HFF-Myc (cell line): ENCODE measurements at places on chromosomes 5 and 9.
A peak's percentile ranks its signal among the peaks of the same experiment; 100 is the strongest.

DNA sequence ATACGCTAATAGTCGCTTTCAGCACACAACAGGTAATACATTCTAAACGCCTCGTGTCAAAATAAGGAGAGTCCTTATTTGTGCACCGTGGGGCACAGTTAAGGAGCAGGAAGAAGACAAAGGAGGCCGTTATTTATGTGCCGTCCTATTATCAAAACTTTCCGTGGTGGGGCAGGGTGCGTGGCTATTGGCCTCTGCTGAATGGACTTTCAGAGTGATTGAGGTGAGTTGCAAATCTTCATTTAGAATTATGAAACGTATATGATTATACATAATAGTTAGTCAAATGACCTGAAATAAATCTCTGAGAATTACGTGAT, 833 bp downstream of the C5orf24 start:
- no peak for DNase-seq

- no peak for DNase-seq
Observed at GRCh38 chr5:170107674-170108073, 2.0 kb downstream of the FOXI1 start.

- no peak for DNase-seq
Observed at GRCh38 chr9:109110329-109111021, 9.3 kb downstream of the TMEM245 start.

- DNase-seq: no peak
Observed at GRCh38 chr5:126969548-126969947, 60.8 kb downstream of the MARCHF3 start.

GRCh38 chr5:98769959-98770208, 3.6 kb upstream of the RGMB start:
- DNase-seq: no peak

DNA sequence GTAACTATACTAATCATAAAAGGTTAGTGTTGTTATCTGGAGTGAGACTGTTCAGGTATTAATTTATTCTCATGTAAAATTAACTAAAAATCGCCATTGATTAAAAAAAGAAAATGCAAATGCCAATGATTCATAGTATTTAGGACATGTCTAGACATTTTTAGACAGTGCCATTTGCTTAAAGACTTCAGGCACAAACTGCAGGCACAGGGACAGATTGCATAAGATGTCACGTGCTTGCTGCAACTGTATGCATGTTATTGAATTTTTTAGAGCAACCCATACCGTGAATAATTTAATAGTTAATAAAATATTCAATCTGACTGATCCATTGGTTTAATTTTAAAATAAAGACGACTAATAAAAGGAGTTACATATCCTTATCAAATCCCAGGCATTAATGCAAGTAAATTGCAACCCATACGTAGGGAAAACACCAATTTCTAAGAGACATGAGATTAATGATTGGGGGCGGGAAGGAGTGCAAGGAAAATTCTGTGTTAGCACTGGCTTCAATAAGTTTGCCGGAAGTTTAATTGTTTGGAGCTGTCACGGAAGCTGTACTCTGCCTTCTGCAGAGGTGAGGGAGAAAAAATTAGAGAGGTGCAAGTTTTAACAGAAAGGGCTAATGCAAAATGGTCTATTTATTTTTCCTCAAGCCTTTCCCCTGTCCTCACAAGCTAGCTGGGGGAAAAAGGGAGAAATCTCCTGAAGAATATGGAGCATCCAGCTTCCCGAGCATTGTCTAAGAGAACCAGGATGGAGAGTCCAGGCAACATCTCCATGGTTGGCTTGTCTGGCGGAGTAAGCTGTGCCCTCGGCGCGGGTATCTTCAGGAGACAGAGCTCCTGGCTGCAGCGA, 2.9 kb downstream of the EDIL3 start:
- DNase-seq: no peak

DNA sequence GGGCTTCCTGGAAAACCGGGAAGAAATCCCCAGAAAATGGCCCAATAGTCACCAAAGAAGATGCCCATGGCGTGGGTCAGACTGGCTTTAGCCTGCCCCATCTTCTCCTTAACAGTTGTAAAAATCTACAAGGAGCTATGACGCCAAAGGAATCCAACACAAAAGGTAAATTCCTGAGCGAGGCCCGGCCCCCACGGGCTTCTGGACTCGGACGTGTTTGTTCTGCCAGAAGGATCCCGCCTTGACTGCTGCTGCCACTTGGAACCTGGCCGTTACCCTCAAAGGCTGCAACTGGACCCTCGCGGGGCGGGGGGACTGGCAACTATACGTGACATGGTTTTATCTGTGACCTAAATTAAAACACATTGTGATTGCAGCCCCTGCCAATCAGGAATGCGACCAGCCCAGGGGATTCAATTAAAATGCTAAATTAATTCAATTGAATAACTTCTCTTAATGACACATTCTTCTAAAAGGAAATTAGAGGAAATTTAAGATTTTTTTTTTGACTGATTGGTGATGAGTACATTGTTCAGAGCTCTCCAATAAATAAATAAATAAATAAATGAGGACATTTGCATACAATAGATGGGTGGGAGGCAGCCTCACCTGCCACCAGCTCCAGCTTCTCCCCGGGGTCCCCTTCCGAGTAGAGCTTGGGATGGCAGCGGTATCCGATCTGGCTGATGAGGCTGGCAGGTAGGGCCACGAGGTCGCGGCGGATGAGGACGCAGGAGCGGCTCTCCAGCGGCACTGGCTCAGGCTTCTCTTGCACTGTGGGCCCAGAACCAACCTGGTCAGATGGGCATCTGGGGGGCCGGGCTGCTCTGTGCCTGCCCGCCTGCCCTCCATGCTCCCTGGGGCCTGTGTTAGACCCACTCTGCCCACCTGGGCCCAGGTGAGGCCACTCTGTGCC, 54.7 kb upstream of the UBAC1 start:
- no peak for DNase-seq

- no peak for DNase-seq
Observed at GRCh38 chr5:108024986-108025385, 354.2 kb upstream of the EFNA5 start.

GRCh38 chr5:111680737-111681413, 76.1 kb downstream of the NREP start:
- DNase-seq: peak; percentile 95

DNA sequence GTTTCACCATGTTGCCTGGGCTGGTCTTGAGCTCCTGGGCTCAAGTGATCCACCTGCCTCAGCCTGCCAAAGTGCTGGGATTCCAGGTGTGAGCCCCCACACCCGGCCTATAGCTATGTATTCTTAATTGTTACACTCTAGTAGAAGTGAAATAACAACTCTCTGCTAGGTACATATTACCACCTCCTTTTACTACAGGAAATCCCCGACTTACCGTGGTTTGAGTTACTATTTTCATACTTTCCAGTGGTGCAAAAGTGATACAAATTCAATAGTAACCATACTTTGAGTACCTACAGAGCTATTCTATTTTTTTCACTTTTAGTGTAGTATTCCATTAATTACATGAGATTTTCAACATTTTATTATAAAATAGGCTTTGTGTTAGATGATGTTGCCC, 719 bp downstream of the ARL14EPL start:
- DNase-seq: no peak

DNA sequence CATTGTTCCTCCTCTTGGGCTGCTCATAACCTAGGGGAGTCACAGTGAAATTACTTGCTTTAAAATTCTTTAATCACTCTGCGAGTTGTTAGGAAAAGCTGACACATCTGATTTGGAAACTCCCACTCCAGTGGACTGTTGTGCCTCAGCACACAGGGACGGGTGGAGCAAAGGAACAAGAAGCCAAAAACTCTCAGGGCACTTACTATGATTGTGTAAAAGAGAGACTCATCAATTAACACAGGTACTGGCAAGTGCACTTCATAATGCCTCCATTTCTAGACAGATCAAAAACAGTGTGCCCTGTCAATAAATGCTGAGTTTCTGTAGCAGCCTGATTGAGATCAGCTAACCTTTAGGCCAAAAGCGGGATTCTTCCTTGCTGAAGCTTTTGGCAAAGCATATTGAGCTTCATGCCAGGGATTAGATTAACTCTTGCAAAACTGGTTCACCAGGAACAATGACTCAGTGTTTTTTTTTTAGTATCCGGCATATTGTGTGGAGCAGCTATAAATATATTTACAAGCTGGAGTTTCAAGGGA, 55.9 kb downstream of the TMC1 start:
- DNase-seq: peak; percentile 70

DNA sequence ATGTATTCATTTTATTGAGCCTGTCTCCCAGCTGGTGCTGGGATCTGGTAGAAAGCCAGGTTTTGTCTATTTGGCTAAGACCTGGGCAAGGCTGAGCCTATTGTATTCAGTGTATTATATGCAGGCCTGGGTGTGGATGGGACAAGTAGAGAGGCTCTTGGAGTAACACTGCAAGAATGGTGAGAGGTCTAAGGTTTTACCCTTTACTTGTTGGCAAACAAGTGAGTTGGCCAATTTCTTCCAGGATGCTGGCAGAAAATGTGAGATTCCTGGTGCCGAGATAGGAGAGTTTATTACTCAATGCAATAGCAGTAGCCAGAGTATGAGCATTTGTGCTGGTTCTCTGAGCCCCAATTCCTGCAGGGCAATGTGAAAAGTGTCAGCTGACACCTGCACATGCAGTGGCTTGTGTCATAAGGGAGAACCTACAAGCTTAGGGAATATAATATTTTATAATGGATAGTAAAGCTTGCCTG, 141.7 kb upstream of the PRLR start:
- DNase-seq: no peak

DNA sequence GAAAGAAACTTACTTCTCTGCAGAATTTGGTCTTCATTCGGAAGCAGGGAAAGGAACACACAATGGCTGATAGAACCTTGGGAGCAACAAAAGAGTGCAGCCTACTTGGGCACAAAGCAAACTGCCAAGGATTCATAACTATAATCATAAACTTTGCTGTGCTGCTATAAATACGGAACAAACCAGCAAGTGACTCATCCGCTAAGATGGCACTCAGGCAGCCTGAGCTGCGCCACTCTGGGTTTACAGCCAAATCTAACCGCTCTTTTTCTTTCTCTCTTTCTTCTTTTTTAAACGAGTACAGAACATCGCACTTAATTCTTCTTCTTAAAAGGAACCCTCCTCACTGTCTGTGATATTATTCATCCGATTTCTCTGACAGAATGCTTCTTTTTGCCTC, 81.1 kb downstream of the PTPN3 start:
- no peak for DNase-seq

DNA sequence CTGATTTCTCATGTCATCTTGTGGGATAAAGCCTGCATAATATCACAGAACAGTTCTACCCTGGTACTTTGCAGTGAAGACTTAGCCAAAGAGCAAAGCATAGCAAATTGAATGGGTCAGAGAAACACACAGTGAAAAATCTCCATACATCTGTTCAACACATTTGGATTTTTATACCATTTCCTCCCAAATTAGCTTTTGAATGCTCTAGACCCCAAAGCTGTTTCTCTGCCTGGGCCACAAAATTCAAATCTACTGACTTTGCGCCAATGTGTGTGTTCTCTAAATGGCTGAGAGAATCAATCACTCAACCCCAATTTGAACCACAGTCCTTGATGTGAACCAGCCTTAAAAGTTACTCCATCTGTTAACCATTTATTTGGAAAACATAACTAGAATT, 236.9 kb upstream of the NFIL3 start:
- DNase-seq: peak; percentile 17

DNA sequence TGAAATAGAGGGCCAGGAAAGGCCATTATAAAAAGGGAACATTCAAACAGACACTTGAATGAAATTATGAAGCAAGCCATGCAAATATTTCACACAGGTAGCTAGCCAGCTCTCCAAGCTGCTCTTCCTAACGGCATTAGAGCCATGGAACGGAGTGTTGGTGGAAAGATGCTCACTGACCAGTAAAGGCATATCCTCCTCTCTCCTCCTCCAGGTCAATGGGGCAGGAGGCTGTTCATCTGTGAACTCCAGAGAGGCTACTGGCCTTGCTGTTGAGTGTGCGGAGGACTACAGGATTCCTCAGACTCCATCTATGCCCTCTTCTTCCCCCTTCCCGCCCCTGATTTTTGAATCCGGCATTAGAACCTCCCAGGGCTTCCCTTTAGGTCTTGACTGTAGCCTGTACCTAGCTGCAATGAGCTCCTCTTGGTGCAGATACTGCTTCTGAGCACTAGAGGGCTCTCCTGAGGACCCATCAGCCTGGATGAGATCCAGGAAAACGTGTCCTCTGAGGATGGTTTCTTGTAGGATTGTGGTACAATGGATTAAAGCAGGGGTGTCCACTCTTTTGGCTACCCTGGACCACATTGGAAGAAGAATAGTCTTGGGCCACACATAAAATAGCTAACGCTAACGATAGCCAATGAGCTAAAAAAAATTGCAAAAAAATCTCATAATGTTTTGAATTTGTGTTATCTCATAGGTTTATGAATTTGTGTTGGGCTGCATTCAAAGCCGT, 162.2 kb downstream of the SREK1 start:
- peak; percentile 33 for DNase-seq
